Esophagus mucosa (tissue), 1 donor: ENCODE measurements at places on chromosomes 6 and 20. TPM values are rescaled to one million over a fixed set of nuclear protein-coding genes. Genes with fewer than 3 reads are reported as not detected.

GRCh38 chr20:33370291-33370690 lies 31.0 kb downstream of the CDK5RAP1 start:
- ATAC-seq, result peak; percentile 66

The MYLK4 gene
- 0.84 TPM for total RNA-seq

The PRDM1 gene
- total RNA-seq, result 94.1 TPM

DNA sequence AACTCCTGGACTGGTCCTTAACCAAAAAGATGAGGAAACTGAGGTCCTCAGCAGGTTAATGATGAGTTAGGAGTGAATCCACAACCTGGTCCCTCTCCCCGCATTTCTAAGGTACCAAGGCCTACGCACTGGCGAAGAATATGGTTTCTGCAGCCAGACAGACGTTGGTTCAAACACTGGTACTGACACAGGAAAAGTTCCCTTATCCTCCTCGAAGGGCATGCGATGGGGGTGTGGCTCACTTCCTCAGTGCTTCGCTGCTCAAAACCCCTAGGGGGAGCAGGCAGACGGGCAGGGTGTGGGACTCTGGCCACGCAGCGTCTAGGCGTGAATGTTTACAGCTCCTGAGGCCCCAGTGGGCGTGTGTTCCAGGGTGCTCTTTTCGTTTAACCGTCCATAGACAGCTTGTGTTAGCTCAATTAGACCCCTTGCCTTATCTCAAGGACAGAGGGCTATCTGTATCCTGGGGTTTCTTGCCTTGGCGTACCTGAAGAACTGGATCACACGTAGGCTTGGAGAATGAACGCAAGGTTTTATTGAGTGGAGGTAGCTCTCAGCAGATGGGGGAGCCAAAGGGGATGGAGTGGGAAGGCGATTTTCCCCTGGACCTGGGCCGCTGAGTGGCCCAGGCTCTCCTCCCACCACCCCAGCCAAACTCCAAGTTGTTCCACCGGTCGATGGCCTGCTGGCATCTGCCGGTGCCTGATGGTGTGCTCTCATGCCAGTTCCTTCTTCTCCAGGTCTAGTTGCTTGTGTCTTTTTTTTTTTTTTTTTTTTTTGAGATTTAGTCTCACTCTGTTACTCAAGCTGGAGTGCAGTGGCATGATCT lies 31.8 kb upstream of the PTPN1 start:
- ATAC-seq, result peak; percentile 84

The HLA-DQA1 gene
- total RNA-seq, result 3.9 TPM

- ATAC-seq, result peak; percentile 26
These were observed 142.2 kb upstream of the ATXN1 start for GRCh38 chr6:16903470-16903869.
